ENCODE measurements at places on chromosomes 16 and 17.

- no peak for DNase-seq
Observed at GRCh38 chr17:17922070-17922614, 50.1 kb downstream of the TOM1L2 start.

GRCh38 chr17:77489239-77489892 lies 348.6 kb downstream of the SEC14L1 start:
- no peak for DNase-seq

- no peak for DNase-seq
Observed at GRCh38 chr16:31072540-31073141, 1.4 kb downstream of the ZNF668 start.

- DNase-seq: no peak
Observed at GRCh38 chr17:82232876-82233785, 4.3 kb downstream of the SLC16A3 start.

DNA sequence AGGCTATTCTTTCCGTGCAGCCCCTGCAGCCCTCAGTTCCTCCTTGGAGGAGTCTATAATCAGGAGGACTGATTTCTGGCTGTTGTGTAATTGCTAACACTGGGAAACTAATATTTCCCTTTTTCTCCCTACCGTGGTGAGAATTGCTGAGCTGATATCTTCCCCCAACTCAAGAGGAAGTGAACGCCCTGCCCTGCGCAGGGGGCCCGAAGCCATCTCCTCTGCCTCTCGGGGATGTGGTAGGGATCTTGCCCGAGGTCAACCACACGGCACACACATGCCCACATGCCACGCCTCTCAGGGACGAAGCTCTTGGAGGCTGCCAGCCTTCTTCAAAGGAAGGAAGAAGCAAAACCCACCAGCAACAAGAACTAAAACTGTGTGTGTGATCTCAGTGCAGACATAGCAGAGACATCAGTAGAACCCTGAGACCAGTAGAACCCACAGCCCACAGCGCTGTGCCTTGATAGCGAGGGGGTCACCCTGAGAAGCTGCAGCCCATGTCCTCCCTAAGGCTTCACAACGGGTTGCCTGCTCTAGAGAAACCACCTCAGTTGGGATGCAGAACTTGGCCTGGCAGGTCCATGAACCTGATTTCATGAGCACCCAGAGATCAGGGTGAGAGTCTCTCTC lies 8.9 kb upstream of the ULK2 start:
- no peak for DNase-seq

DNA sequence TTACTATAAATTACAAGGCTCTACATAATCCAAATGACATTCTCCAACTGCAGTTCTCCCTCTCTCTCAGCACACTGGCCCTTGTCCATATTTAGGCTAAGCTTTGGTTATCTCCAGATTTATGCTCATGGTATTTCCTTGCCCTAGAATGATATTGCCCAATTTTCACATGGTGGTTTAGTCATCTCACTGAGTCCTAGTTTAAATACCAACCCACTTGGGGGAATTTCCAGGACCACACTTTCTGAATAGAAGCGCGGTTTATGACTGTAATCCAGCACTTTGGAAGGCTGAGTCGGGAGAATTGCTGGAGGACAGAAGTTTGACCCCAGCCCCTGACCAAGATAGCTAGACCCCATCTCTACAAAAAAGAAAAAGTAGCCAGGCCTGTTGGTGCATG lies 280.1 kb upstream of the MON1B start:
- DNase-seq: no peak
